A673 (cell line): ENCODE measurements at places on chromosomes 1 and 21.

GRCh38 chr1:162984699-162985098 is 84.5 kb upstream of the RGS4 start:
- H3K4me3 ChIP-seq: no peak overlapping the region
- H3K27me3 ChIP-seq: no peaks in the 10 kb centered on the region
- no peaks in the 10 kb centered on the region for H3K36me3 ChIP-seq
- H3K4me1 ChIP-seq: peaks cover 6% of the 10 kb centered on the region

GRCh38 chr1:159091180-159091560 is 14.6 kb upstream of the AIM2 start:
- no peak overlapping the region for H3K4me3 ChIP-seq
- no peak overlapping the region for H3K27ac ChIP-seq
- no peaks in the 10 kb centered on the region for H3K36me3 ChIP-seq
- DNase-seq: no peak

GRCh38 chr1:10173582-10173981 is 36.8 kb upstream of the KIF1B start:
- H3K27ac ChIP-seq: no peak overlapping the region
- peaks cover 18% of the 10 kb centered on the region for H3K36me3 ChIP-seq
- no peak for DNase-seq
- H3K4me3 ChIP-seq: no peak overlapping the region
- no peaks in the 10 kb centered on the region for H3K27me3 ChIP-seq

- no peak overlapping the region for H3K27ac ChIP-seq
- H3K4me1 ChIP-seq: no peaks in the 10 kb centered on the region
- no peak overlapping the region for H3K4me3 ChIP-seq
These were observed 25.8 kb downstream of the CDC7 start for GRCh38 chr1:91526496-91526895.

DNA sequence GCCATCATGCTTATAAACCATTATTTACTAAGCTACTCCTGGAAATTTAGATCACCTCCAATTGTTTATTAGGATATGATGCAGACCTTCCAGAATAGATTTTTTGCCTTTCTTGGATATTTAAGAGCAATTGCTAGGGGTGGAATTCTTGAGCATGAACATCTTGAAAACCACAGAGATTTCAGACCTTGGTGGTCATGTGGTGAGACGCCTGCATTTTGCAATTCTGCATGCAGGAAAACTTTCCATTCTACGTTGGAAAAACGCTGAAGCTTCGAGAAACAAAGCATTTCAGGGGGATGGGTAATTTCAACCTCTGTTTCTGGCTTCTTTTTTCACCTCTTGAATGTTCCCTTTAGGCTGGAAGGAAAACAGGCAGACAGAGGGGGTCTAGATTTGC is 596.3 kb downstream of the KIF26B start:
- no peaks in the 10 kb centered on the region for H3K27me3 ChIP-seq
- no peaks in the 10 kb centered on the region for H3K36me3 ChIP-seq
- no peak overlapping the region for H3K4me3 ChIP-seq
- no peak for DNase-seq
- H3K4me1 ChIP-seq: no peaks in the 10 kb centered on the region
- H3K27ac ChIP-seq: no peak overlapping the region

DNA sequence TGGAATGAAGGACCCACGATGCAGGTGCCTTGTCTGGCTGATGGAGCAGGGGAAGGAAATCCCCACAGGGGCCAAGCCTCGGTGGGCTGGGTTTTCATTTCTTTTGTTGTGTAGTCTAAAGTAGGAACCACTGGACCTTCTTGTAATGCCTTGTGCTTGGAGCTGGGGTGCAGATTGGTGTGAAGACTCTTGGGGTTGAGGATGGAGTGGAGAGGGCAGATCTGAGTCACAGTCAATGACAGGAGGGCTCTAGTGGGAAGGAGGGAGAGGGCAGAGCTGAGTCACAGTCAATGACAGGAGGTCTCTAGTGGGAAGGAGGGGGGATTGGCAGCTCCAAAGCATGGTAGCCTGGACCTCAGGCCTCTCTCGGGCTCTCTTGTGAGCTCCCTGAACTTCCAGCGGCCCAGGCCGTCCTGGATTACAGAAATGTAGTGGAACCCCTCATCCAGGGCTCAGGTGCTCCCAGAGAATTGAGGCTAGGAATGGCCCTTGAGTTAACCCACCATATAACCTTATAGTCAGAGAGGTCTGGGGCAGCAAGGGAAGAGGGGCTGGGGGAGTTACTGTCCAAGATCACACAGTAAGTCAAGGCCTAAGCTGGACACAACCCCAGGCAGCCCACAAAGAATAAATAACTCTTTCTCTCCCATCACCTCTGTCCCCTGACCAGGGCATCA is 313.8 kb downstream of the MATN1 start:
- no peak for DNase-seq
- no peak overlapping the region for H3K4me3 ChIP-seq
- H3K27me3 ChIP-seq: no peaks in the 10 kb centered on the region
- peaks cover 19% of the 10 kb centered on the region for H3K4me1 ChIP-seq
